ENCODE measurements at places on chromosomes 6 and 20.

DNA sequence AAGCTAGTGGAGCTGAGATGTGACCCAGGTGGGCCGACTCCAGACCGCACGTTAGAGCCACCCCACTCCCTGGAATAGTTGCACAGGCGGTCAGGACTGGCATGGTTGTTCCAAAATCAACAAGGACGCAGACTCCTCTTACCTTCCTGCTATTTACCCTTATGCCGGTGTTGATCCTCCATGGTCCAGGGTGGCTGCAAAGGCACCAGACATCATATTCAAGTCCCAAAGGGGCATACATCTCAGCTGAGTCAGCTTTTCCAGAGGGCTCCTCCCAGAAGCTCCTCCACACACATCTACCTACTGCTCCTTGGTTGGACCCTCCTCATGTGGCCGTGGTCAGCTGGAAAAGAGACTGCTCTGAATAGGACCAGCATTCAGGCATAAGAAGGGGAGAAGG lies 112.2 kb downstream of the SYCP2 start:
- no peak for DNase-seq

DNA sequence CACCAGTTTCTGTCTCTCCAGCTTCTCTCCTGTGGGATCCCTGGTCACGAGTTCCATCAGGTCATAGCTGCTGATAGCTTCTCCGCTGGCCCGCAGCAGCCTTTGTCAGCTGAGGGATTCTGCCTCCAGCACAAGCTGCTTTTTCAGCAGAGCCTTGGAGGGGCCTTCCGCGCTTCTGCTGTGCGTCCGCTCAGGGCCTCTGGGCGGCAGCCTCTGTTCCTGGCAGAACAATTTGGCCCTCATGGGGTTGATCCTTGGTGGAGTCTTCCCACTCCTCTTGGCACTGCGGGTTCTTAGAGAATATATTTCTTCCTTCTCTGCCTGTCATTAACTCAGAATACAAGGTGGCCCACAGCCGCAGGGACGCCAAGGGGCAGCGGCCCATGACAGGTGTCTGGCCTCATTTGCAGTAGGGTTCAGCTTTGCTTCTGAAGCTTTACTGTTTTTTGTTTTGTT lies 158.8 kb downstream of the DTNBP1 start:
- DNase-seq: no peak

DNA sequence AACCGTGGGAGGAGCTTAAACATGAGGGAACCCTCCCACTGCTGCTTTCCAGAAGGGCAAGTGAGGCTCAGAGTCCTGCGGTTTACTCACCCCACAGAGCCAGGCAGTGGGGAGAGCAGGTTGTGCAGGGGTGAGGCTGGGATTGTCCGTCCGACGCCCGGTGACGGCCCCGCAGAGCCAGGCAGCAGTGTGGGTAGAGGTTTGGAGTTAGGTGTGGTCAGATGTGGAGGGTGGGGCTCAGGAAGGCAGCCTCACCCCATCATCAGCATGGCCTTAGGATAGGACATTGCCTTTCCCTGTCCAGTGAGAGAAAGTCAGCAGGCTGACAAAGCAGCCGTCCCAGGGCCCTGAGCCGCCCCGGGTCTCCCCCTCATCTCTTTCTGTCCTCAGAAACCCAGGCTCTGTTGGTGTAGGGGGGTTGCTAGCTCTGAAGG lies 234.6 kb downstream of the DLL1 start:
- DNase-seq: no peak

- DNase-seq: no peak
Observed at GRCh38 chr20:11473983-11474382, 443.7 kb upstream of the BTBD3 start.

DNA sequence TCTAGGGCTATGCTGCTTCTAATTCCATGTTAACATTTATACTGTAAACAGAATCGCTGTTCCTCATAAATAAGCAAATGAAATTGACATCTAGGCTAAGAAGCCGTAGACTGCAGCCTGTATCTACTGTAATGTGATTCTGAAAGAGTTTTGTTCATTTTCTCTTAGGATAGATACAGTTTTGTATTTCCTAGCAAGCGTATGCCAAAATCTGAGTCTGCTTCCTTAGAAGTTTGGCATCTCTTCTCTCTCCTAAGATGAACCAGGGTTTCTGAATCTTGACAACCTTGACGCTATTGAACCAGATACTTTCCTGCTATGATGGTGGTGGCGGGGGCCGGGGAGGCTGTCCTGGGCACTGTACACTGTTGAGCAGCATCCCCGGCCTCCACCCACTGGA lies 198.0 kb downstream of the TSHZ2 start:
- DNase-seq: no peak

DNA sequence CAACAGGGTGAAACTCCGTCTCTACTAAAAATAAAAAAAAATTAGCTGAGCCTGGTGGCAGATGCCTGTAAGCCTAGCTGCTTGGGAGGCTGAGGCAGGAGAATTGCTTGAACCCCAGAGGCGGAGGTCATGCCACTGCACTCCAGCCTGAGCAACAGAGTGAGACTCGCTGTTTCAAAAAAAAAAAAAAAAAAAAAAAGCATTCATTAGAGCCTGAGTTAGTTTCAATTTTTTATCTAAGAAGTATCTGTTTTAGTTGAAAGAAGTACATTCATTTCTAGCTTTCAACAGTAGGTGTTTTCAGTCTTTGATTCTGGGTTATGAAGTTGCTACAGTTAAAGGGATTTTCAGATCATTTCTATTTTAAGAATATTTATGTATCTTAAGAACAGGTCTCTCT lies 42.2 kb downstream of the ZNF292 start:
- DNase-seq: no peak

DNA sequence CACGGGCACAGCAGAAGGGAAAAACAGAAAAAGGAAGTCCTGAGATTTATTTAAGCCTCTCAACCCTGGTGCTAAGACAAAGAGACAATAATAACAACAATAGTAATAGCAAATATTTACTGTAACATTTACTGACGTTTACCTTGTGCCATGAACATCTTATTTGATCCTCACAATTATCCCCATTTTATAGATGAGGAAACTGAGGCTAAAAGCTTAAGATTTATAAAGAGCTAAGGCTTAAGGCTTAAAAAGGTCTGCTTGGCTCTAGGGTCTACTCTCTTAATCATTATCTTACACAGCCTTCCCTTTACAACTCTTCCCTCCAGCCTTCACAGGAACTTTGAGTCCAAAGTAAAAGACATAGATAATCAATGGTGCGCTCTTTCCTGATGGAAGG lies 3.3 kb downstream of the WFDC3 start:
- DNase-seq: no peak

- DNase-seq: no peak
Observed at GRCh38 chr6:36436466-36436865, 6.2 kb downstream of the PXT1 start.

- no peak for DNase-seq
Observed at GRCh38 chr6:70289299-70289698, 13.6 kb downstream of the COL9A1 start.

- DNase-seq: no peak
Observed at GRCh38 chr20:58877050-58877975, 24.8 kb downstream of the GNAS start.

All from CD8-positive, alpha-beta T cell (primary cell).